NCI-H2029 treated with DMSO at 0.1 percent for 48 hours (cell line): ENCODE measurements at places on chromosomes 5 and 9.

DNA sequence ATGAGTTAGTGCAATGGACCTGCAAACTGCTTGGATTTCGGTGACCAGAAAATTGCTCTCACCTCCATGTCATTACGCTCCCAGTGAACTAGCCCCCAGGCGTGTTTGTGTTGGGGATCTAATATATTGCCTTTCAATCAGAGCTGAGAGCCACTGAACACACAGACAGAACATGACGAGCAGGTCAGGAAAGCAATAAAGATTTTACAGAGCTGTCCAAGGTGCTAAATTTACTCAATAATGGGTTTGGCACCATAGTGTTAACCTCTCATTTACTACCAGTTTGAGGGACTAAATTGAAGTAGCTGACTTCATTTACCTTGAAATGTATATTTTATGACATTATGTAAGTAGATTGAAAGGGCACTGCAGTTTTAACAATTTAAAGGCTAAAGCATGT, 383.0 kb downstream of the EBF1 start:
- no peak for DNase-seq

DNA sequence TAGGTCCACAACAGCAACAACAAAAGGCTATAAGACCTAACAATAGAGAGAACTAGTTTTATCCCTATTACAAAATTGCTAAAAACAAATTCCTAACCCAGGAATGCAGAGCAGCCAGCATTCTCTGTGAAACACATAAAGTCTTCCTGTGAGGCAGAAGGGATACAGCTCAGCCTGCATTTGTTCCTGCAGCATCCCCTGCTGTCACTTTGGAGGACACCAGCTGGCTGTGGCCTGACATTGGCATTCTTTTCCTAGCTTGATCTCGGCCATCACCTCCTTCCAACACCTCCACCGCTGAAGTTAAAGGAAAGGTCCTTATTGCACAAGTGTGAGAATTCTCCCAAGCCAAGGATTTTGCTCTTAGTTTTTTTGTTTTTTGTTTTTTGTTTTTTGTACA, 186.1 kb downstream of the SNCAIP start:
- no peak for DNase-seq

- DNase-seq, result no peak
These were observed 100.9 kb upstream of the PTGER4 start for GRCh38 chr5:40578501-40579451.

GRCh38 chr9:101333926-101334702, 50.7 kb downstream of the BAAT start:
- no peak for DNase-seq

DNA sequence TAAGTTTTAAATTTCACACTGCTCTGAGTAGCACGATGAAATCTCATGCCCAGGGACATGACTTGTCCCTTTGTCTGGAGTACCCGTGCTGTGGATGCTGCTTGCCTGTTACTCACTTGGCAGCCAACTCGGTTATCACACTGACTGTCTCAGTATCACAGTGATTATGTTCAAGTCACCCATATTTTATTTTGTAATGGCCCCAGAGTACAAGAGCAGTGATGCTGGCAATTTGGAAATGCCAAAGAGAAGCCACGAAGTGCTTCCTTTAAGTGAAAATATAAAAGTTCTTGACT, 22.8 kb upstream of the SCGB3A2 start:
- no peak for DNase-seq

GRCh38 chr9:27548055-27548741, 18.6 kb upstream of the MOB3B start:
- DNase-seq, result no peak
